AG04449 (cell line): ENCODE measurements at places on chromosomes 1 and 21.
A peak's percentile ranks its signal among the peaks of the same experiment; 100 is the strongest.

DNA sequence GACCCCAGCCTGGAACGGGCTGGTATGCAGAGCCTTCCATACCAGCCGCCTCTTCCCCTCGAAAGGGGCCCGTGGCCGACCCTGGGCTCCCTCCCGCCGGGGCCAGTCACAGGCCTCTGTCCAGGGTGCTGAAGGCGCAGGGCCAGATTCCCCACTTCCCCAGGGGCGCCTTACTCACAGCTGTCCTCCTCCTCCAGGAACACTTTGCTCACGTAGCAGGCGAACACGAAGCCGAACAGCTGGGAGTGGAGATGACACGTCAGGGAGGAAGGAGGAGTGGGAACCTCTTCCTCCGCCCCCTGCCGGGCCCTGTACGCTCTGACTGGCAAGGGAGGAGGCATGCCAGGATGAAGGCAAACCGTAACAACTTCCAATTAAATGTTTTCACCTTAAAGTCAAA lies 57.3 kb downstream of the NKAIN1 start:
- DNase-seq: peak; percentile 63

- no peak for DNase-seq
Measured at GRCh38 chr1:200072636-200073285, 45.3 kb downstream of the NR5A2 start.

DNA sequence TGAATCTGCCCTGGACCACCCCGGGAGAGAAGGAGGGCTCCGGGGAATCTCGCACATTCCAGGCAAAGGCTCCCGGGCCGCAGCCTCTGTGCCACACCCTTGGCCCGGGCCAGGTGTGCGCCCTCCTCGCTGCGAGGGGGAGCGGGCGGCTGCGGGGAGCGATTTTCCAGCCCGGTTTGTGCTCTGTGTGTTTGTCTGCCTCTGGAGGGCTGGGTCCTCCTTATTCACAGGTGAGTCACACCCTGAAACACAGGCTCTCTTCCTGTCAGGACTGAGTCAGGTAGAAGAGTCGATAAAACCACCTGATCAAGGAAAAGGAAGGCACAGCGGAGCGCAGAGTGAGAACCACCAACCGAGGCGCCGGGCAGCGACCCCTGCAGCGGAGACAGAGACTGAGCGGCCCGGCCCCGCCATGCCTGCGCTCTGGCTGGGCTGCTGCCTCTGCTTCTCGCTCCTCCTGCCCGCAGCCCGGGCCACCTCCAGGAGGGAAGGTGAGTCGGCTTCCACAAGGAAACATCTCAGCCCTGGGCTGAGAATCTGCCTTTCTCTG lies at the start of gene LAMC2:
Gene LAMC2 (plus strand): TSS at position 324 of the 550 bp plus-strand sequence. CDS start 89 bp downstream, at position 413.
- no peak for DNase-seq

- DNase-seq: no peak
Measured at GRCh38 chr1:160748181-160748877, 9.3 kb downstream of the SLAMF7 start.

DNA sequence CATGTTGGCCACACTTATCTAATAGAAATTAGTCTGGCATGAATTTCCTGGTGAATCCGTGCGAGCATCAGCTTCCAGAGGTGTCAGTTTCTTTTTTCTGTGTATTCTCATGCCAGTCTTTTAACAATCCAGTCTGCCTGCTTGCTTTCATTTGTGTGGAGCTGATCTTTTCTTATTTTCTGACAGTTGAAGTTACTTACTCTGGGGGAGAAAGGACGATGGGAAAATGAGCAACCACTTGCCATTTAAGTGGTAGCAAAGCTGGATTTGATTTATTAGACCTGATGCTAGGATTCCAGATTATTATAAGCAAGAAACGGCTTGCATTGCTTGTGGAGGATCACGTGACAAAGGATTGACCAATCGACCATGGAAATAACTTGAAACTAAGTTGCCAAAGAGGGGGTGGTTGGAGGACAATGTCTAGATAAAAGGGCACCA lies 24.3 kb upstream of the APP start:
- no peak for DNase-seq

DNA sequence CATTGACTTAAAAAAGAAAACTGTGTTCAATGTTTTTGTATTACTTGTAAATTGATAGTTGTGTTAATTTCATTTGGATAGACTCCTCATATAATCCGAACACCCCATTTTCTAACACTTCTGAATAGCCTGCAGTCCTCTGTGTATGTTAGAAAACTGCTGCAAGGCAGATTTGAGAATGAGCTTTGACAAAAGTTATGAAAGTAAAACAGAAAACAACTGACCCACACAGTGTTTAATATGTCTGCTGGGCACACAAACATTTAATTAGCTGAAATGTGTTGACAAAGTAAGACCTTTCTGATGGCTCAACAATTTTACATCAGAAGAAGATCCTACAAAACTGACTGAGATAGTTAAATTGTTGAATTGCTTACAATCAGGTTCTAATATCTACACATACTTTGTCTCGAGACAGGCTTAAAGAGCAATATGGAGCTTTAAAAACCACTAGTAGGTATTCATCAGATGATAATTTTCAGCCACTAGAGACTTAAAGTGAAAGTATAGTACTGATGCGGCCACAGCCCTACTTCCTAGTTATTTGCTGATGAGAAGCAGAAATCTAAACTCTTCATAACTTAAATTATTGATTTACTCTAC lies 40.0 kb upstream of the PRMT6 start:
- no peak for DNase-seq

GRCh38 chr21:39775816-39776215 lies 30.8 kb downstream of the IGSF5 start:
- DNase-seq: no peak

- DNase-seq: no peak
Measured at GRCh38 chr1:178690496-178690895, 34.5 kb upstream of the RALGPS2 start.

GRCh38 chr1:117120774-117121588 lies 568 bp downstream of the TRIM45 start:
- no peak for DNase-seq

GRCh38 chr1:36831186-36831810 lies 203.0 kb downstream of the GRIK3 start:
- DNase-seq: no peak

- DNase-seq: no peak
Measured at GRCh38 chr1:28343405-28343804, 14.6 kb downstream of the MED18 start.

GRCh38 chr1:31571340-31572295 lies 4.7 kb upstream of the TINAGL1 start:
- no peak for DNase-seq

DNA sequence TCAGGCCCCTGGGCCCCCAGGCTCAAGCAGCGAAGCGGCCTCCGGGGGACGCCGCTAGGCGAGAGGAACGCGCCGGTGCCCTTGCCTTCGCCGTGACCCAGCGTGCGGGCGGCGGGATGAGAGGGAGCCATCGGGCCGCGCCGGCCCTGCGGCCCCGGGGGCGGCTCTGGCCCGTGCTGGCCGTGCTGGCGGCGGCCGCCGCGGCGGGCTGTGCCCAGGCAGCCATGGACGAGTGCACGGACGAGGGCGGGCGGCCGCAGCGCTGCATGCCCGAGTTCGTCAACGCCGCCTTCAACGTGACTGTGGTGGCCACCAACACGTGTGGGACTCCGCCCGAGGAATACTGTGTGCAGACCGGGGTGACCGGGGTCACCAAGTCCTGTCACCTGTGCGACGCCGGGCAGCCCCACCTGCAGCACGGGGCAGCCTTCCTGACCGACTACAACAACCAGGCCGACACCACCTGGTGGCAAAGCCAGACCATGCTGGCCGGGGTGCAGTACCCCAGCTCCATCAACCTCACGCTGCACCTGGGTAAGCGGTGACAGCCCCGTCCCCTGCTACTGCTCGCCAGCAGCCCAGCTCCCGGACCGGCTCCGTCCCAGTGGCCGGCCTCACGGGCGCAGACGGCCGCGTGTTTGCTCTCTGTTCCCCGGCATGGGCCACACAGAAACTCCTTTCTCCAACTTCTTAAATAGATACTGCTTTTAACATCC lies 539 bp downstream of the LAMC1 start:
- DNase-seq: no peak

- DNase-seq: no peak
Measured at GRCh38 chr1:85461216-85461918, 3.6 kb downstream of the DDAH1 start.

DNA sequence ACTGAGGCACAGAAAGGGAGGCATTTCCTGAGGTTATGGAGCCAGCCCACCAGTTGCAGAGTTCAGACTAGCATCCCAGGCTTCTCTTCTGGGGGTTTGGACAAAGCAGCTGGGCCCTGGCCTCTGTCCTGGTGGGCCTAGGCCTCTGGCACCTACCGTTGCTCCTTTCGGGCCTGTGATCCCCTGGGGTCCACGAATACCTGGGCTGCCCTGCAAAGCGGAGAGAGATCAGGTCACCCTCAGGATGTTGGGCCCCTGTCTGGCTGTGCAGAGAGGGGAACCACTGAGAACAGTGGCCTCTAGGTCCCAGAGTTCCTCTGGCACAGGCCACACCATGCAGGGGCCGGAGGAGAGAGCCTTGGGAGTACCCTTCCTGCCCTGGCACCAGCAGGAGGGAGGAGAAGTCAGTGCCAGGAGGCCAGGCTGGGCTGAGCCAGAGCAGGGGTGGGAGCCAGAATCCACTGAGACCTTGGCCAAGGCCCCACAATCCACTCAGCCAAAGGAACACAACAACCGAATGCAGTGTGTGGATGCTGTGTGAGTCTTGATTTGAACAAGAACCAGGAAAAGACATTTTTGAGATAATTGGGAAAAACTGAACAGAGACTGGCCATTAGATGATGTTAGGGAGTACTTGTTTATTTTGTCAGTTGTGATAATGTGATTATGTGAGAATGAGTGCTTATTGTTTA lies 8.9 kb downstream of the COL9A2 start:
- no peak for DNase-seq

- no peak for DNase-seq
Measured at GRCh38 chr1:23908453-23909341, 4.5 kb downstream of the CNR2 start.

DNA sequence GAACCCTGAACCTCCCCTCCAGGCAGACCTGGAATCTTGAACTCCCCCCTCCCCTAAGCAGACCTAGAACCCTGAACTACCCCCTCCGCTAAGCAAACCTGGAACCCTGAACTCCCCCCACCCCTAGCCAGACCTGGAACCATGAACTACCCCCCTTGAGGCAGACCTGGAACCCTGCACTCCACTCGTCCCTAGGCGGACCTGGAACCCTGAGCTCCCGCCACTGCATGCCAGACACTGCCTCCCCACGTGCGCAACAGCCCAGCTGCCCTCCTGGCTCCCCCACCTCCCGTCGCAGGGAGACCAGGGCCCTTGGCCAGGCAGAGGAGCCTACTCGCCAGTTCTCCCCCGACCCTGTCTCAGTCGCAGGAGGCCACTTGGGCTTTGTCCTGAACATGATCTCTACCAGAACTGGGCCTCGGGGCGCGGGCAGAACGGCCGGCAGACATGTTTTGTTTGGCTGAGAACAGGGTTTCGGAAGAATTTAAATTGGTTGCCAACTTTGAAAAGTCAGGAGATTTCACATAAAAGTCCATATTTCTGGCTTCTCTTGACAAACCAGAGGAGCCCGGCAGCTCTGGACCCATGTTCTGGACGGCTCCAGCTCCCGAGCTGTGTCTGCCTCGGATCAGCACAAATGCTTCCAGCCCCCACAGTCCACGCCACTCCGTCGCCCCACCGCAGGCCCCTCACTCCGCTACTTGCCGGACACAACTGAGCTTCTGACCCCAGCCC lies 9.2 kb upstream of the PLEKHG5 start:
- DNase-seq: no peak

GRCh38 chr1:94026619-94027380 lies 94.1 kb downstream of the ABCA4 start:
- no peak for DNase-seq

- no peak for DNase-seq
Measured at GRCh38 chr1:117244306-117244705, 33.6 kb upstream of the VTCN1 start.

GRCh38 chr21:31180256-31181081 lies 142.2 kb upstream of the KRTAP19-8 start:
- no peak for DNase-seq

GRCh38 chr1:74767490-74767889 lies 34.5 kb downstream of the TYW3 start:
- DNase-seq: no peak

DNA sequence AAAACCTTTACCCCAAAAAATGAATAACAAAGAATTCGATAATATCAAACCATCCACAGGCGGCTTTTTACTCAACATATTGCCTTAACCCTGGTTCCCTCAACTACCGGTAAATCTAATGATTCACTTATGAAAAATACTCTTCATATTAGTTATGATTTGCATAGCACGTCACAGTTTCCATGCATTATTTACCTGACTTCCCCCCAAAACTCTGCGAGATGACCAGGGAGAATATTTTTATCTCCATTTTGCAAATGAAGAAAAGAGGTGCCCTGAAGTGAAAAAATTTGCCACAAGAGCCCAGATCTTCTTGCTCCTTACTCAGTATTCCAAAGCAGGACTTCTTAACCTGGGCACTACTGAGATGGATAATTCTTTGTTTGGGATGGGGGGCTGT lies 2.9 kb downstream of the JAK1 start:
- no peak for DNase-seq

DNA sequence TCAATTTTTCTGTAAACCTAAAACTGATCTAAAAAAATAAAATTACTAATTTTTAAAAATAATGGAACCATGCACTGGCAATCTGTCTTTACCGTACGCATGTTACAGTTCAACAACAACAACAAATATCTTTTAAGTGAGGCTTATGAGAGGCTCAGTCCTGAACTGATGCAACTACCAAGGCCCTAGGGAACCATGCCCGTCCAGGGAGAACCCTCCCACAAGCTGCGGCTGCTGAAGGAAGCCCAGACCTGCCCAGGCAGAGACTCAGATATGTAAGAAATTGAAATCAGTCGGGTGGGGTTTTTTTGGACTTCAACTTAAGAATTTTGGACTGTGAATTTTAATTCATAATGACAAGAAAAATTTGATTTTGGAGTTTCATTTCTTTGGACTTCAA lies 91.1 kb downstream of the NPHP4 start:
- DNase-seq: no peak

- no peak for DNase-seq
Measured at GRCh38 chr1:66495495-66495894, 38.5 kb upstream of the SGIP1 start.

DNA sequence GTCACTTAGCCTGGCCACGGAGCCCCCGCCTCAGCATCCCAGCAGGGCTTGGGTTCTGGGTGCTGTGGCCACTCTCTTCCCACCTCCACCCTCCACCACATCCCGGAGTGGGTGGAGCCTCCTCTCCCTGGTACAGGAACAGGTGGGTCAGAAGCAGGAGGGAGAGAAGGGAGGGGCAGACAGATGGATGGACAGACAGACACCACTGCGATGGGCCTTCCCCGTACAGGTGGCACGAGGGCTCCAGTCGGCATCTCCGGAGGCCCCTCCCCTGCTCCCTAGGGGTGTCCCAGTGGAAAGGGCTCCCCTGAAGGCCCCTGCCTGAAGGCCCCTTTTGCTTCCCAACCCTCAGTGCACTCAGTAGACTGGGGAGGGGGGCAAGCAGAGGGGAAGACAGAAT lies 96.9 kb upstream of the TARDBP start:
- no peak for DNase-seq

DNA sequence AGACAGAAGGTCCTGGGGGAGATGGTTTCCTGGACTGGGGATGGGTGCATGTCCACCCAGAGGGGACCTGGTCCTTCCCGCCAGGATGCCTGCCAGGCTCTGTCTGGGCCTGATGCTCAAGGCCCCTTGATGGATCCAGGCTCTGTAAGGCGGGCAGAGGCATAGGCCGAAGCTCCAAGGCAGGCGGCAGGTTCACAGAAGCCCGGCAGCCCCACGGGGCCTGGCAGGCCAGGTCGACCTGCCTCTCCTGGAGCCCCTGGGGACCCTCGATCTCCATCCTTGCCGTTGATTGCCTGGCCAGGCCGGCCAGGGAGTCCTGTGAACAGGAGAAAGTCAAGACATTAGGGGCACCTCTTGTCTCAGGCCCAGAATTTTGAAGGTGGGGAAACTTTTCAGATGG lies 16.0 kb downstream of the COL9A2 start:
- no peak for DNase-seq
